MCF 10A (cell line): ENCODE measurements at places on chromosomes 2 and 18. TPM values are rescaled to one million over a fixed set of nuclear protein-coding genes. Genes with fewer than 3 reads are reported as not detected.
A peak's percentile ranks its signal among the peaks of the same experiment; 100 is the strongest.

The FIGN gene
- 9.0 and 11.7 TPM in 2 replicates for total RNA-seq

GRCh38 chr2:220669324-220669723, 902.8 kb downstream of the EPHA4 start:
- no peak overlapping the region for H3K4me3 ChIP-seq
- no peaks in the 10 kb centered on the region for H3K27me3 ChIP-seq
- no peaks in the 10 kb centered on the region for H3K4me1 ChIP-seq
- H3K27ac ChIP-seq = no peak overlapping the region

DNA sequence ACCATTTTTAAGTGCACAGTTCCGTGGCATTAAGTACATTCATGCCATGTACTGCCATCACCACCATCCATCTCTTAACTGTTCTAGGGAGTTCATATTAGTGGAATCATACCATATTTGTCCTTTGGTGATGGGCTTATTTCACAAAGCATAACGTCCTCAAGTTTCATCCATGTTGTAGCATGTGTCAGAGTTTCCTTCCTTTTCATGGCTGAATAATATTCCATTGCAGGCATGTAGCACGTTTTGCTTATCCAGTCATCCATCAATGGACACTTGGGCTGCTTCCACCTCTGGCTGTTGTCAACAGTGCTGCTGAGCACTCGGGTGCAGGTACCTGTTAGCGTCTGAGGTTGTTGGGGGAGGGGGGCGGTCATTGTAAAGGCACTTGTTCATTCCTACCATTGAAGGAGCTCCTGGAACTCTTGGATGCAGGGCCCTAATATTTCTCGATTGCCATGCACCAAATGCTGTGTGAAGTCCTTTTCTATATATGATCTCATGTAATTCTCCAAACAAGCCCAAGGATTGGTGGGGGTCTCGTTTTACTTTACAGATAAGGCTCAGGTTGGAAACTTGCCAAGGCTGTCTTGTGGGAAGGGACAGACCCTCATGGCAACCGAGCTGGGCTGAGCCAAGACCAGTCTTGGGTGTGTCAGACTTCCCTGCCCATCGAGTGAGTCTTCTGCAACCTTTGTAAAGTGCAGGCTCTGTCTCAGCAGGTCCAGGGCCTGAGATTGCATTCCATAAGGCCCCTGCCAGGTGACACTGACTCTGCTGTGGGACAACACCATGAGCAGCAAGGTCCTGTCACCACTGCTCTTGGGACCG, 42.9 kb upstream of the SH3RF3 start:
- no peak overlapping the region for H3K27ac ChIP-seq
- no peak for DNase-seq
- H3K36me3 ChIP-seq = no peaks in the 10 kb centered on the region
- H3K4me3 ChIP-seq = no peak overlapping the region
- H3K4me1 ChIP-seq = no peaks in the 10 kb centered on the region

The PLCD4 gene
- total RNA-seq = 0.40 and 0.86 TPM in 2 replicates

GRCh38 chr2:207258263-207258991, 92.7 kb upstream of the KLF7 start:
- peaks cover 65% of the 10 kb centered on the region for H3K4me1 ChIP-seq
- H3K27me3 ChIP-seq = no peaks in the 10 kb centered on the region
- H3K36me3 ChIP-seq = peaks cover 7% of the 10 kb centered on the region
- H3K27ac ChIP-seq = peak overlapping the region; percentile 84
